ENCODE measurements at places on chromosomes 6 and 20.

DNA sequence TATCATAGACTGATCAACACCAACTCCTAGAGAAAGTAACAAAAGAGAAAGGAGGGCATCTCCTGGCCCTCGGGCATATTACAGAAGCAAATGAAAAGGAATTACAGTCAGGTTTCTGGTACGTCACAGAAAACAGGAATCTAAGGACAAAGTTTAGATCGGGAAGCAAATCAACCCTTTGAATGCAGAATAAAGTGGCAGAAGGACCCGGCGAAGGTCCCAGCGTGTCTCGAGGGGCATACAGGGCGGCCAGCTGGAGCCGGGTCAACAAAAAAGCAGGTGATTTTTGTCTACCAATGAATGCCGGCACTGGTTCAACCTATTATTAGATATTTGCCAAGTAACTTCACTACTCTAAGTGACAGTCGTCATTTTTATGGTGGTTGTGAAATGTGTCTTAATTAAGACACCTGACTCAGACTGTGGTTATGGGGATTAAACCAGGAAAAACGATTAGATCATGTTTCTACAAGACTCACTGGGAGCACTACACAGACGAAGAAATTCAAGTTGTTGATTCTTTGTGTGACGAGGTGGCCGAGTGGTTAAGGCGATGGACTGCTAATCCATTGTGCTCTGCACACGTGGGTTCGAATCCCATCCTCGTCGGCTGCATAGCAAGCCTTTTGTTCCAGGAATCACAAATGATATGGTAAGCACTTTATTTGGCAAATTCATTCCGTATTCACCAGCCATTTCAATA, 12.4 kb upstream of the ZSCAN9 start:
- DNase-seq = peak; percentile 28

DNA sequence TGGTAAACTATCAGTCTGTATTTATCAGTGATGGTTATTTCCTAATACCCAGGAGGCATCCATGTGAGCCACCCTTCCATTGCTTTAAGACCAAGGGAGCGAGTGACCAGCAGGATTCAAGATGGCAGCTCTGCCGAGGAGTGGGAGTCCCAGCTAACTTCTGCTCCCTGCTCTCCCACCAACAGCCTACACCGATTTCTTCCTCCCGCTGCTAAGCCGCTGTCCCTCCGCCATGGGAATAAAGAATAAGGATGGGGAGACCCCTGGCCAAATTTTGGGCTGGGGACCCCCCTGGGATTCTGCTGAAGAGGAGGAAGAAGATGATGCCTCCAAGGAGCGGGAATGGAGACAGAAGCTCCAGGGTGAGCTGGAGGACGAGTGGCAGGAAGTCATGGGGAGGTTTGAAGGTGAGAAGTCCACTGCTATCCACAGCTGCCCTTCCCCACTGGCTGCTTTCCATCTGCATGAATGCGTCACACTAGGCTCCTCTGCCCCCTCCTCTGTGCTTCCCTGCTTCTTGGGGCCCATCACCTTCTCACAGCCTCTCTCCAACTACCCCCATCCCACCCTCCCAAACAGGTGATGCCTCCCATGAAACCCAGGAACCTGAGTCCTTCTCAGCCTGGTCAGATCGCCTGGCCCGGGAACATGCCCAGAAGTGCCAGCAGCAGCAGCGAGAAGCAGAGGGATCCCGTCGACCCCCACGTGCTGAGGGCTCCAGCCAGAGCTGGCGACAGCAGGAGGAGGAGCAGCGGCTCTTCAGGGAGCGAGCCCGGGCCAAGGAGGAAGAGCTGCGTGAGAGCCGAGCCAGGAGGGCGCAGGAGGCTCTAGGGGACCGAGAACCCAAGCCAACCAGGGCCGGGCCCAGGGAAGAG, 10.3 kb downstream of the NFKBIL1 start:
- DNase-seq = no peak

GRCh38 chr20:40651151-40651550, 37.9 kb downstream of the MAFB start:
- DNase-seq = no peak

- DNase-seq = no peak
Measured at GRCh38 chr6:114521926-114522325, 179.1 kb upstream of the HS3ST5 start.

- no peak for DNase-seq
Measured at GRCh38 chr6:125031385-125031784, 69.1 kb downstream of the RNF217 start.

DNA sequence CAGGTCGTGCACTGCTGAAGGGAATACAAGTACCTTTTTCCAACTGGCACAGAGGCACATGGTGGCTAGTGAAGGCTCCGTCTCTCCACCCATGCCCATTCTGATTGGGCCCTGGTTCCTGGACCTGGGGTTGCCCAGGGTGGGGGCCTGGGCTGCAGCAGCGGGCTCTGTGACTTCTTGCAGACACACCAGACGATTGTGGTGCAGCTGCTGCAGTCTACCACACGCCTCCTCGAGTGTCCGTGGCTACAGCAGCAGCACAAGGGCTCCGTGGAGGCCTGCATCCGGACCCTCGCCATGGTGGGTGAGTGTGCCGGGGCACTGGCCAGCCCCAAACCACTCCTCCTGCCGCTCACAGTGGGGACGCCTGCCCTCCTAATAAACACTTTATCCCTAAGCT, 29.2 kb downstream of the UQCC2 start:
- no peak for DNase-seq

- DNase-seq = no peak
Measured at GRCh38 chr6:45917439-45917838, 98.2 kb downstream of the CLIC5 start.

DNA sequence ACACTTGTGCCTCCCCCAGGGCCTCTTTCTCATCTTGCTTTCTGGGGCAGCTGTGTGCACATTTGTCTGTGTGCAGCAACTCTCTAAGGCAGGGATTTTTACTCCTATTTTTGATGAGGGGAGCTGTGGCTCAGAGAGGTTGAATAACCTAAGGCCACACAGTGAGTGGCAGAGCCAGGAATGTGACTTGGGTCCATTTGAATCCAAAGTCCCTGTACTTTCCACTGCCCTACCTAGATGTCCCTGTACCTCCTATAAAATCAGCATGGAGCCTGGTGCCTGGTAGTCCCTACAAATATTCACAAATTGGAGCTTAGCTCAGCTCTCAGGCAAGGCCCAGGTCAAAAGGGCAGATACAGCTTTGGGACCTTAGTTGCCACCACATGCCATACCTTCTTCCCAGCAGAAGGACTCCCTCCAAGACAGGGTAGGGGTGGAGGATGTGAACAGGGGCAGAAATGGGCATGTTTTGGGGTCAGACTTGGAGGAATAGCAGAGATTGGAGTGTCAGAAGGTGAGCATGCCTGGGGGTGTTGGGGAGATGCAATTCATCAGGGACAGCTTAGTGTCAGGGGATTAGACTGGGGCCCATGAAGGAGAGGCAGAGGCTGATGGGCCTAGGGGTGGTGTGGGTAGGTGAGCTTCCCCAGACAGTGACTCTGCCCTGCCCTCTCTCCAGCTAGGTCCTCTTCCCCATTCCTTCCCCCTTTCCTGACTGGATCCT, 4.1 kb upstream of the VEGFA start:
- DNase-seq = no peak

All from neural crest cell (in vitro differentiated cells).